ENCODE measurements at places on chromosomes 2 and 18.
A peak's percentile ranks its signal among the peaks of the same experiment; 100 is the strongest.

DNA sequence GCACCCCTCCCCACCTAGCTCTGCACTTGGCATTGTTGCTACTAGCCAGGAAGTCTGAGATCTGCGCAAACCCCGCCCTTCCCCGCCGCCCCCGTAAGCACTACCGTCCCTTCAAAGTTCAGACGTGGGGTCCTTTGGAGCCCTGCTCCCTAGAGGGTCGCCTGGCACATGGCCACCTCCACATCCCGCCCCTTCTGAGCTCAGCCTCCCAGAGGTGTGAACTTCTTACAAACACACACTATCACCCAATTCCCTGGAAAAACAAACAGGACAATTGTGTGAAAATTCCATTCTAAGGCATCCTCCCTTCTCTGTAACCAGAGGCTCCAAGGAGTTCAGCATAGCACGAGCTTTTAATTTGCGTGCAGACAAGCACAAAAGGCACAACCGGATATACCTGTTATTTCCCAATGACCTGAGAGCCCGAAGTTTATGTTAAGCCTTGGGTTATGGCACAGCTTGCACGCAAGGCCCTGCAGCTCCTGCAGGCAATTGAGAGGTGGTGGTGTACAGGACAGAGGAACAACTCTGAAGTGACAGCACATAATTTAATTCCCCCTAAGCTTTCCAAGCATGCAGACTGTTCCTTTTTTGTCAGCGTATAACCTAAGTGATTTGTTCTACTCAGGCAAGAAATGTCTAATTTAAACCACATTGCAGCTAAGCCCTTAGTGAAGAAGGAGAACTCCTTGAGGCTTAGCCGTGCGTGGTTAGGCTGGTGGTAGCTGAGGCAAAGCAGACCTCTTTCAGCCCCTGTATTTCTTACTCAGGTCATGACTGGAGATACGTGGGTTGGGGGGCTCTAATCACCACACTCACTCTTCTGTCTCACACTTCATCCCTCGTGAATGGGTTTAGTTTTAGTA lies 20.3 kb upstream of the CYP1B1 start:
- no peaks in the 10 kb centered on the region for H3K27me3 ChIP-seq
- no peaks in the 10 kb centered on the region for H3K36me3 ChIP-seq

DNA sequence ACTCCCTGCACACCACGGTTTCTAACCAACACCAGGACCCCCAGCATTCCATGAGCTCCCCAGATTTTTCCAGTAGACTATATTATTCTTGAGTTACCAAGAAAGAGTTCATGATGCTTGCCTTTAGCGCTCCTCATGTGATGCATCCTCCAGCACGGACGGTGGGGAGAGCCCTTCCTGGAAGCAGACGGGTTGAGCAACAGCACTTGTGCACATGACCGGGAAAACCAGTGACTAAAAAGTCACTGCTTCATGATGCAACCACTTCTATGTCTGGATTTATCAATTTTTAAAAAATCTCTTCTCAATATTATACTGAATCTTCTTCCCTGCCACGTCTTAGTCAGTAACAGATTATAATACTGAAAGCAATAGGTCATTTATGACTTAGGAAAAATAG lies 20.4 kb upstream of the DOK6 start:
- DNase-seq = no peak
- H3K36me3 ChIP-seq = no peaks in the 10 kb centered on the region
- no peaks in the 10 kb centered on the region for H3K27me3 ChIP-seq
- no peak overlapping the region for H3K27ac ChIP-seq
- H3K4me1 ChIP-seq = no peaks in the 10 kb centered on the region

- H3K4me1 ChIP-seq = peaks cover 31% of the 10 kb centered on the region
- no peaks in the 10 kb centered on the region for H3K27me3 ChIP-seq
- no peak overlapping the region for H3K4me3 ChIP-seq
- no peak for DNase-seq
- H3K27ac ChIP-seq = no peak overlapping the region
- H3K36me3 ChIP-seq = peaks cover 7% of the 10 kb centered on the region
Measured at GRCh38 chr2:3520591-3520990, 1.3 kb upstream of the ADI1 start.

- H3K27ac ChIP-seq = peak overlapping the region; percentile 73
- H3K36me3 ChIP-seq = no peaks in the 10 kb centered on the region
- peaks cover 34% of the 10 kb centered on the region for H3K4me1 ChIP-seq
- no peak for DNase-seq
- H3K27me3 ChIP-seq = no peaks in the 10 kb centered on the region
- H3K4me3 ChIP-seq = no peak overlapping the region
Measured at GRCh38 chr2:28318462-28319117, 74.1 kb upstream of the FOSL2 start.

DNA sequence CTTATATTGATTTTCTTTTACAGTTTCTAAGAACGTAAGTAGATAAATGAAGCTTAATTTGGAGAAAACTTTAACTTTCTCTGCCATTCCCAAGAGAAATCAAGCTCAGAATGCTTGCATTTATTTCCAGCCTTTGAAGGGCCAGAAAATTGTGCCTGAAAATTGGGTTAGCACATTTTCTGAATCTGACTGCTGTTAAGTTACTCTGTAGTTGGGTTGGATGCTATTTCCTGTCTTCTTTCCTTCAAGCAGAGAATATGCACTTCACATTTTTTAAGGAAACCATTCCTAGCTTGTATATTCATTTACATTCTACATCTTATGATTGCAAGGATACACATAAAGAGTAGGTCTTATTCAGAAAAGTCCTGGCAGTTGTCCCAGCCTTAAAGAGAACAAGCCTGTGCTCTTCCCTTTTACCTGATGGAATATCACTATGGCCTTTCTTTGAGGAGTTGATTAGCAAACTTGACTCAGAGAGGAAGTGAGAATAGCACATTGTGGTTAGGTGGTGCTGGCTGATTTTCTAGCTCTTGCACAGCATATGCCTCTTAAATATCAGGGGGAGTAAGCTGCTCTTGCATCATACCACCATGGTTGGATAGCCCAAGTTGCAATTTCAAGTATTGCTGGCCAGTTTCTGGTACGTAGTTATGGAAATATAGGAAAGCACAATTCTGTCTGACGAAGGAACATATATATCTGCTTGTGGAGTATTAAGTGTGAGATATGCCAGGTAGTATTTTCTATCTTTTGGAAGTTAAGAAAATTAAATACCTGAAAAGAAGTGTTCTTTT lies 133.7 kb downstream of the COMMD1 start:
- H3K4me1 ChIP-seq = peaks cover 4% of the 10 kb centered on the region
- H3K4me3 ChIP-seq = no peak overlapping the region
- no peak for DNase-seq
- no peak overlapping the region for H3K27ac ChIP-seq
- no peaks in the 10 kb centered on the region for H3K36me3 ChIP-seq

GRCh38 chr18:58166278-58166844 lies 122.3 kb downstream of the NEDD4L start:
- H3K4me3 ChIP-seq = no peak overlapping the region
- H3K27ac ChIP-seq = no peak overlapping the region
- no peaks in the 10 kb centered on the region for H3K4me1 ChIP-seq
- H3K27me3 ChIP-seq = no peaks in the 10 kb centered on the region
- H3K36me3 ChIP-seq = no peaks in the 10 kb centered on the region
- no peak for DNase-seq

- H3K36me3 ChIP-seq = no peaks in the 10 kb centered on the region
- H3K27ac ChIP-seq = no peak overlapping the region
- no peaks in the 10 kb centered on the region for H3K4me1 ChIP-seq
Measured at GRCh38 chr2:140986456-140986855, 1144.4 kb downstream of the LRP1B start.

DNA sequence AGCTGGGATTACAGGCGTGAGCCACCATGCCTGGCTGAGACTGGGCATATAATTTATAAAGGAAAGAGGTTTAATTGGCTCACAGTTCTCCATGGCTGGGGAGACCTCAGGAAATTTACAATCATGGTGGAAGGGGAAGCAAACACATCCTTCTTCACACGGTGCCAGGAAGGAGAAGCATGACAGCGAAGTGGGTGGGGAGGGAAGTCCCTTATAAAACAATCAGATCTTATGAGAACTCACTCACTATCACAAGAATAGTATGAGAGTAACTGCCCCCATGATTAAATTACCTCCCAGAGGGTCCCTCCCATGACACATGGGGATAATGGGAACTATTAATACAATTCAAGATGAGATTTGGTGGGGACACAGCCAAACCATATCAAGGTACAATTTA lies 7.8 kb upstream of the LCLAT1 start:
- H3K27ac ChIP-seq = no peak overlapping the region
- peaks cover 18% of the 10 kb centered on the region for H3K4me1 ChIP-seq
- no peak for DNase-seq
- no peaks in the 10 kb centered on the region for H3K27me3 ChIP-seq
- H3K4me3 ChIP-seq = no peak overlapping the region
